ENCODE measurements at places on chromosomes 3 and 15.
A peak's percentile ranks its signal among the peaks of the same experiment; 100 is the strongest.

DNA sequence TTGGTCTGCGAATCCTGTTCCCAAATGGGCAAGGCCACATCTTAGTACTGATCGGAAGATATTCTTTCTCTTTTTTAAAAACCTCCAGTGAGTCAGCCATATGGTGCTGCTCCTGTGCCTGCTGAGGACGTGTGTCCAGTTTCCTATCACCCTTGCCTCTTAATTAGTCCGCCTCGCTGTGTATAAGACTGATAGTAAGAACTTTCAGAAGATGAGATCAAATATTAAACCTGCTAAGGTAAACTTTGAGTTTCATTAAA lies 612 bp downstream of the UBA5 start:
- DNase-seq = peak; percentile 40

GRCh38 chr3:79019924-79020173 lies 747.9 kb downstream of the ROBO1 start:
- no peak for DNase-seq

- DNase-seq = no peak
Measured at GRCh38 chr15:43776101-43776717, 557 bp downstream of the ELL3 start.

- DNase-seq = no peak
Measured at GRCh38 chr3:103195216-103195615, 760.4 kb downstream of the ZPLD1 start.

- no peak for DNase-seq
Measured at GRCh38 chr3:121768452-121768851, 18.9 kb upstream of the GOLGB1 start.

DNA sequence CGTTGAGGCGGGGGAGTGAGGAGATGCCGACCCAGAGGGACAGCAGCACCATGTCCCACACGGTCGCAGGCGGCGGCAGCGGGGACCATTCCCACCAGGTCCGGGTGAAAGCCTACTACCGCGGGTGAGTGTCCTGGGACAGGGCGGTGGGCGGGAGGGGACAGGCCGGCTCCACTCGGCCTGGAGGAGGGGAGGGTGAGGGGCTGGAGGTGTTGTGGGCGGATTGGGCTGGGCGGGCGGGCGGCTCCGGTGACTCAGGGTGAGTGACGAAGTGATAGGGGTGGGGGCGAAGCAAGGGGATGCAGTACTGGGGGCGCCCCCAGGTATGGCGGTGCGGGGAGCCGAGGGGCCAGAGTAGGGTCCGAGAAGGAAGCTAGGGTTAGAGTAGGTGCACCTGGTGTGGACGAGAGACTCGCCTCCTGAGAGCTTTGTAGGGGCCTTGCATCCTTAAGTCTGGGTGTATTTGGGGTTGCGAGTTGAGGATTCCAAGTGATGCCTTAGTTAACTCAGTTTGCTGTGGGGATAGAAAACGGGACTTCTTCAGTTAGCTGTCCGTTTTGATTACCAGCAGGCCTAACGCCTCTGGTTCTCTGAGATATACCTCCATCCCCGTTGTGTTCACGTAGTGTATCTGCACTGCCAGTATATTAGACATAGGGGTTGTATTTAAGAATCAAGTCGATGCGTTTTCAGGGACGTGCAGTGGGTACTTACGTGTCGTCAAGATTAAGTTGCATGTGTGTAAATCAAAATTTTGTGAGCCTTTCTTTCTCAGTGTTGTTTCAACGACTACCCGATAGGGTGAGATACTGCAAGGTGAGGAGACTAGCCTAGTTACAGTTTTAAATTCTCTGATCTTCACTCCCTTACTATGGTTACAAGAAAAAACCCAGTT lies 670 bp downstream of the PRKCI start:
- DNase-seq = peak; percentile 35

GRCh38 chr15:51131596-51132290 lies 37.0 kb upstream of the TNFAIP8L3 start:
- DNase-seq = no peak

- no peak for DNase-seq
Measured at GRCh38 chr3:124838963-124839362, 48.2 kb downstream of the ITGB5 start.

- DNase-seq = no peak
Measured at GRCh38 chr3:8761866-8762265, 7.5 kb downstream of the OXTR start.

GRCh38 chr3:65334045-65334665 lies 646.4 kb upstream of the ADAMTS9 start:
- DNase-seq = no peak

GRCh38 chr3:133535971-133536881 lies 37.3 kb upstream of the CDV3 start:
- DNase-seq = peak; percentile 76

DNA sequence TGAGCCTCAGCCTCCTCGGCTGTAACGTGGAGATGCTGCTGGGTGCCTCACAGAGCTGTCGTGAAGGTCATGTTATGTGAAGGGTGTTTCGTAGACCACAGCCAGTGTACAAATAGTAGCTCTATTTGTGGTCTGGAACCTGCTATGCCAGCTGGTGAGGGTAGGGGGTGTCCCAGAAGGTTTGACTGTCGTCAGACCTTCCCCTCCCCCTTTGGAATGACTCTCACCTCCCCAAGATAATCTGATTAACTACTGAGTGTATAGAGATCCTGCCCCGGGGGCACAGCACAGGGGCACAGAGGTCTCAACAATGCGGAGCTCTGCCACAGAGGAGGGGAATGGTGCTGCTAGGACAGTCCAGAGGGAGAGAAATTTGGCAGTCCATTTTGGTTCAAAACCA lies 20.5 kb downstream of the FGD5 start:
- DNase-seq = no peak

- DNase-seq = no peak
Measured at GRCh38 chr3:123658118-123658851, 73.4 kb upstream of the HACD2 start.

GRCh38 chr3:42276141-42277132 lies 10.5 kb upstream of the CCK start:
- no peak for DNase-seq

DNA sequence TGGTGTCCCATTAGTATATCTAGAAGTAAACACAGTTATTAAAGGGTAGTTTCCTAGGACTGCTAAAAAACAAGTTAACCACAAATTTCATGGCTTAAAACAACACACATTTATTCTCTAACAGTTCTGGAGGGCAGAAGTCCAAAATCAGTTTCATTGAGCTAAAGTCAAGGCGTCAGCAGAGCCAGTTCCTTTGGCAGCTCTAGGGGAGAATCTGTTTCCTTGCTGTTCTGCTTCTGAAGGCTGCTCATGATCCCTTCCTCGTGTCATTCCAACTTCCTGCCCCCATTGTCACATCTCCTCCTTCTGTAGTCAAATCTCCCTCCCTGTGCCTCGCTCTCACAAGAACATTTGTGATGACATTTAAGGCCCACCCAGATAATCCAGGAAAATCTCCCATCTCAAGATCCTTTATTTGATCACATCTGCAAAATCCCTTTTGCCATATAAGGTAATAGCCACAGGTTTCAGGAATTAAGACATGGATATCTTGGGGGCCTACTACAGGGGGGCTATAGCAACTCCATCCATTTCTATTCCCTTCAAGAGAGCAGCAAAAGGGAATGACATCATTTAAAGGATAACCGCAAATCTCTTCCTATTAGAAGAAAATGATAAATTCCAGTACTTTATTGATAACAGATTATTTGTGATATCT lies 50.1 kb downstream of the GPR176 start:
- DNase-seq = no peak

DNA sequence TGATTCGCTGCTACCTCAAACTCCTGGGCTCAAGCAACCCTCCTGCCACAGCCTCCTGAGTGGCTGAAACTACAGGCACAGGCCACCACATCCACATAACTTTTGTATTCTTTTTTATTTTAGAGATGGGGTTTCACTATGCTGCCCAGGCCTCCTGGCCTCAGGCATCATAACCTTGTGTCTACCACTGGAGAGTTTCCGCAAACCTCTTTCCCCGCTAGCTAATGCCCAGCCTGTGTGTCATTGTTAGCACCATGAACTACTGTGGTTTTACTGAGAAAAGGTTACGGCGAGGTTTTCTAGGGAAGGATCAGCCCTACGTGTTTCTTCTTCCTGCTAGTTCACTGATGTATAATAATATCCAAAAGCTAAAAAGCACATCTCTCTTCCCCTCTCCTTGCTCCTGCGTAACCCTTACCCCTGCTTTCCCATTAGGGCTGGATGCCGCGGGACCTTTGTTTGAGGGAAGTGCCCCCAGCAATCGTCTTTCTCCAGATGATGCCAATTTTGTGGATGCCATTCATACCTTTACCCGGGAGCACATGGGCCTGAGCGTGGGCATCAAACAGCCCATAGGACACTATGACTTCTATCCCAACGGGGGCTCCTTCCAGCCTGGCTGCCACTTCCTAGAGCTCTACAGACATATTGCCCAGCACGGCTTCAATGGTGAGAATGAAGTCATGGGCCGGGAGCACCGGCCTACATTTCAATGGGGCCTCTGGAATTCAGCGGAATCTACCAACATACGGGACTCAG lies 113.7 kb downstream of the LIPC start:
- no peak for DNase-seq

GRCh38 chr3:59608356-59608755 lies 558.5 kb upstream of the CFAP20DC start:
- no peak for DNase-seq

DNA sequence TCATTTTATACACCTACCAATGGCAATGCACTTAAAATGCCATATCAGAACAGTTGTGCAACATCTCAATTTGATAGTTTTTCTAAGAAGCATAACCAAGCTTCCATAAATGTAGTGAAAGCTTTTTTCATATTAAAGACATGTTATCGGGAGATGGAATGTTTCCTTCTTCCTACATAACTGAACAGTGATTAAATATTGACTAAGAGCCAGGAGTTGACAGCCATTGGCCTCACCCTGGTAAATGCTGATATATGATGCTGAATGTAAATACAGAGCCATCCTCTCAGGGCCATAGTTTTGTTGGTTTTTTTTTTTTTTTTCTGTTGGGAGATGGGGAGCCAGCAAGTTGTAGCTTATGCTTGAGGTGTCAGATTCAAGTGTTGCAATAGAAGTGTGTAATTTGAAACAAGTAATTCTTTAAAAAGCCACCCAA lies 203.3 kb upstream of the IL12A start:
- DNase-seq = no peak

GRCh38 chr3:59469948-59470723 lies 420.3 kb upstream of the CFAP20DC start:
- no peak for DNase-seq

DNA sequence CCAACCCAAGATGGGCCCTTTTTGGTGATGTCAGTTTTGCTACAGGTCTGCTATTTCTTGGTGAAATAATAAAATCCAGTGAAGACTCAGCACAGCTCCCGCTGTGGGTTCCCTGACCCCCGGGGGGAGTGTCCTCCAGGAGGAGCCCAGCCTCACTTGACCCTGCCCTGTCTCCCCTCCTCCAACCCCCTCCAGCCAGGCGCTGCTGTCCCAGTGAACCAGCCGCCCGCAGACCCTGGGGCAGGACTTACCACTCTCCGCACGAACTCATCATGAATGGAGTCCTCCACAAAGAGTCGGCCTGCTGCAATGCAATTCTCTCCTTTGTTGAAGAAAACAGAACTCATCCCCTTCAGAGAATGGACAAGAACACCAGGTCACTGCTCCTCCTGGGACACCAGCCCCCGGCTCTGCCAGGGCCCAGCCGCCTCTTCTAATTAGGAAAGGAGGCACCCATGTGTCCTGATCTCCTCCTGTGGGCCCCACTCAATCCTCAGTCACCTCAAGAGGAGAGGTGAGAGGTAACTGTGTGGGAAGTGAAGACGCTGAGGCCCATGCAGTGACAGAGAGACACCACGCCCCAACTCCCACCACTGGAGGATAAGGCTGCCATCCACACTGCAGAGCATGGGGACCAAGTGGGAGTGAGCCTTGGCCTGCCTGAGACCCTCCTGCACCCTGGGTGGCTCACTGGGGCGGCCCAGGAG lies 28.8 kb upstream of the SLC41A3 start:
- no peak for DNase-seq
